ENCODE measurements at places on chromosomes 2 and 18. TPM values are rescaled to one million over a fixed set of nuclear protein-coding genes. Genes with fewer than 3 reads are reported as not detected.

DNA sequence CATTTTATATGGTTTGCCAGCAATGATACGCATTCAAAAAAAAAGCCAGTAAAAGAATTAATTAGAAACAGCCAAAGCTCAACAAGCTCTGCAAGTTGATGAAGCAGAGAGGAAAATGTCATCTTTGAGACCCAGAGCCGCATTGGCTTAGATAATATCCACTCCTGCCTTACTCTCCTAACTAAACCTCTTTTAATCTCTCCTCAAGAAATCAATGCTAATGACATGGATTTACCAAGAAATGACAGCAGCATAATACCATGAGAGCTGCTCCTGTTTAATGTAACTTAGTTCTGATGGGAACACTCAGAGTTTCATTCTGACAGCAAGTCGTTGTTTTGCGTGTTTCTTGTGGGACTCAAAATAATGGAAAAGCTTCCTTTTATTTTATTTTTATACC lies 1099.4 kb upstream of the PIK3C3 start:
- DNase-seq = no peak

GRCh38 chr2:231512222-231512621 lies 18.0 kb downstream of the NMUR1 start:
- DNase-seq = no peak

The KCNJ13 gene
- total RNA-seq = not detected

The ARHGAP15 gene
- total RNA-seq = 11.0 TPM

GRCh38 chr2:223587301-223587700 lies 14.9 kb downstream of the SCG2 start:
- no peak for DNase-seq

GRCh38 chr2:174364628-174365027 lies 29.9 kb downstream of the SP9 start:
- no peak for DNase-seq

The MC2R gene
- total RNA-seq = not detected

The ITGA6 gene
- 27.3 TPM for total RNA-seq

DNA sequence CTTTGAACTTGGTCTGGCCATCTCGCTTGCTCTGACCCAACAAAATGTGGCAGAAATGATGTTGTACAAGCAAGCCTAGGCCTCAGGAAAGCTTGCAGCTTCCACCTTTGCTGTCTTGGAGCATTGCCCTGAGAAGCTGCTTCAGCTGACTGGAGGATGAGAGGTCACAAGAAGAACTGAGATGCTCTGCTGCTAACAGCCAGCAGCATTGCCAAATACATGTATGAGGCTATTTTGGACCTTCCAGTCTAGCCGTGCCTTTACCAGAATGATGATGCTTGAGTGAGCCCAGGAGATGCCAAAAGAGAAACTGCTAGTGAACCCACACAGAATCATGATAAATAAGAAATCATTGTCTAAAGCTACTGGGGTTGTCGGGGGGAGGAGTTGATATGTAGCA lies 13.2 kb upstream of the ITGAV start:
- DNase-seq = no peak

The PDE11A gene
- total RNA-seq = 0.28 TPM

GRCh38 chr2:60899230-60899891 lies 18.0 kb downstream of the REL start:
- DNase-seq = no peak

- DNase-seq = no peak
These were observed 164.1 kb downstream of the SMAD7 start for GRCh38 chr18:48786455-48787202.
